ENCODE measurements at places on chromosomes 4 and X.

- no peak for DNase-seq
These were observed 73.6 kb downstream of the DCK start for GRCh38 chr4:71066737-71067716.

- DNase-seq: no peak
These were observed 136.2 kb downstream of the EVC2 start for GRCh38 chr4:5572114-5572513.

- no peak for DNase-seq
These were observed 52.1 kb downstream of the PTCHD1 start for GRCh38 chrX:23386726-23387125.

- DNase-seq: no peak
These were observed 122.4 kb downstream of the PHKA2 start for GRCh38 chrX:18861511-18861910.
